ENCODE measurements at places on chromosomes 6 and 20.

- no peak for DNase-seq
Measured at GRCh38 chr6:157615420-157615769, 207.7 kb upstream of the SNX9 start.

DNA sequence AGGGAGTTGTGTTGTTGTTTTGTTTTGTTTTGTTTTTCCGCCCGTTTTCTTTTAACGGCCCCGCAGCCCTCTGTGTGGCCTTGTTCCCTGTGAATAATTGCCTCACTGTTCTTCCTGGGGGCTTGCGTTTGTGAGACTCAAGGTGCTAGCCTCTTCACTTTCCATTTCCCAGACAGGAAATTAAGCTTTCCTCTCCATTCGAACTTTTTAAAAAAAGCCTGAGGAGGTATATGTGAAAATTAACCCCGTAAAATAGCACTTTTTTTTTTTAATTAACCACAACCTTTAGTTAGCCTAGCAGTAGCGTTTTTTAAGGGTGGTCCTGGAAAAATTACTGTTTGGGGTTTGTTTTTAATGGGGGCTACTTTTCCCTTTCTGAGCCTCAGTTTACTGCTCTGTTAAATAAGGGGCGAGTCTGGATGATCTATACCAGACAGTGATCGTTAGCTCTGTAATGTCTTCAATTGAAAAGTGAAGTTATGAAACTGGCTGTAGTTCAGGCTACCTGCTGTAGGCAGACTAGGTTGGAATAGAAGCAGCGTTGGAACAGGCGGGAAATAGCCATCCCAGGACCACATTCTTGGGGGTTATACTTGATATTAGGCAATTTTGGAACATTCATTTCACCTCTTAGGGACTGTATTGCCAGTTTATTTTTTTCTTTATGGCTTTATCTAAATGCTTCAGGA is 1.7 kb downstream of the STX16 start:
- no peak for DNase-seq

- no peak for DNase-seq
Measured at GRCh38 chr6:19554356-19555225, 282.6 kb upstream of the ID4 start.

GRCh38 chr6:15305909-15306308 is 60.0 kb downstream of the JARID2 start:
- no peak for DNase-seq

- peak; percentile 68 for DNase-seq
Measured at GRCh38 chr6:159929819-159930218, 39.0 kb downstream of the MAS1 start.

GRCh38 chr6:35906499-35906846 is 14.4 kb downstream of the SRPK1 start:
- DNase-seq: no peak

GRCh38 chr6:13172291-13172690 is 156.0 kb downstream of the TBC1D7 start:
- no peak for DNase-seq

DNA sequence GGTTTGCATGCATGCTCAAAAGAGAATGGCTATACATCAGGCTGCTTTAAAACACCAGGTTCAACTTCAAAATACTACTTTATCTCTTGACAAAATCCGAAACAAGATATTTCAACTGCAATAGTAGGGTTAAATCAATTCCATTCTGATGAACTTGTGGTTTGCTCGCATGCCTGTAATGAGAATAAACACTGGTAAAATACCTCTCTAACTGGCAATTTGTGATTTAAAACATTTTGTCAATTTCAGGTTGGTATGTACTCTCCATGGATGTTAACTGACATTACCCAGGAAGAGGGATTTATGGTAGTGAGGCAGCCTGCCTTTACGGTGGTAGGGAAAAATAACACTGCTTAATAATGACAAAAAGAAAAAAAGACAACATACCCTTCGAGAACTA is 74.4 kb downstream of the MBOAT1 start:
- DNase-seq: no peak

GRCh38 chr6:43450699-43451131 is 4.6 kb downstream of the DLK2 start:
- no peak for DNase-seq

- DNase-seq: no peak
Measured at GRCh38 chr20:36092398-36093024, 62.0 kb upstream of the EPB41L1 start.

DNA sequence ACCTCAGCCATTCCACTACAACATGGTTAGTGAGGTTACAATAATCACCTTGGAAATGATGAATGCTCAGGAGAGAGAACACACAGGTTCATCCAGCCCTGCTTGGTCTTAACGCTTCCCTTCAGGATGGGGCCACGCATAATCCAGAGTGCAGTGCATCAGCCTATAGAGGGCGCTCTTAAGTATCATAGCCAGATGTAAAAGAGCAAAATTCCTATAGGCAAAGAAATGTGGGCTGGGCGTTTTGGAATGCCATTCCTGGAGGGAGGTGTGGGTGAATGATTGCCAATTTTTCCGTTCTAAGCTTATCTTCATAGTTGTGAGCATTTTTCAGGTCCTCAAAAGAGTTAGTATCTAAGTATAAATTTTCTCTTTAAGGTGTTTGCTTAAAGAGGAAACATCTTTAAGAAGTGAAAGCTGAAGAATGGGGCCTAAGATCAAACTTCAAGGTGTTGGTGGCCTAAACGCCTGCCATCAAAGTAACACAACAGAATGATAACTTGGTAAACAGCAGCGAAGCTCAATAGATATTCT is 1.8 kb downstream of the RIPOR2 start:
- peak; percentile 56 for DNase-seq

- no peak for DNase-seq
Measured at GRCh38 chr20:2626853-2627541, 25.4 kb upstream of the NOP56 start.

DNA sequence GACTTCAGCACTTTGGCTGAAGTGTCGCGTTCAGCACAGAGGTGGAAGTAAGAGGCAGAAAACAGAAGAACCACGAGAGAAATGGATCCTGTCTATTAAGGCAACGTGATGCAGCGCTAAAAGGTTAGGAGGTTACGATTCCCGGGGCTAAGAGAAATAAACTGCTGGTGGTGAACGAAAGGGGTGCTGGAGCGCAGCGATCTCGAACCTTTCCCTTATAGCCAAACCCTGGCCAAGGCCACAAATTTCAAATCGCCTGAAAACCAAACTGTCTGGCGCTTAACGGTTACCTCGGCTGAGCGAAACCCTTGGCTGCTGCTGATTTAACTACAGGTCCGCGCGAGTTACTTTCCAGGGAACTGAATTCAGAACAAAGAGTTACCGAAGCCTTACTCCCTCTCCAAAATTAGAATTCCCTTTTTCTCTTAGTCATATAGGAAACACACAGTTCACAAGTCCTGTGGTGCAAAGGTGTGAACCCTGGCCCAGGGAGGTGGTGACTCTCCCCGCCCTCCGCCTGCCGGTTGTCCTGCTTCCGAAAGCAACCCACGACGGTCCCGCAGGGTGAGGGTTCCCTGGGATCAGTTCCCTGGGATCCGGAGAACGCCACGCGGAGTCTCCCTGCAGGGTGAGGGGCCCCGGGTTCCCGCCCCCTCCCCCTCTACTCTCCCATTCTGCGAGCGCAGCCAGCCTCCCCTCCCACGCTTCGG is 1.3 kb upstream of the SLC35D3 start:
- peak; percentile 12 for DNase-seq

- DNase-seq: no peak
Measured at GRCh38 chr20:7031222-7031621, 263.7 kb downstream of the BMP2 start.

DNA sequence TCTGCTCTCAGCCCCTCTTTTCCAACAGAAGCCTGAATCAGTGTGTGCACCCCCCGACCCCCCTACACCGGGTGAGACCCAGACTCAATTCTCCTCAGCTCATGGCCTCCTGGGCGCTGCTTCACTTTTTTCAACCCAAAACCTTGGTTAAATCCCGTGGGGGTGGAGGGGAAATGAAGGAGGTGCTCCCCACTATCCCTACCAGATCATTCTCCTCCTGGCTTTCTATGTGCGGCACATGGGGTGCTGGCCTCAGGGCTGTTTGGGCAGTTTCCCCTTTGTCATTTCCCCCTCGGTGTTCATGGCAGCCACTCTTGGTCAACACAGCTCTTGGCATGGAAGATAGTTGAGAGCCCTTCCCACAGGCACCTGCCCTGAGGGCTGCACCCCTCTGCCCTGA is 4.6 kb downstream of the CST4 start:
- no peak for DNase-seq

DNA sequence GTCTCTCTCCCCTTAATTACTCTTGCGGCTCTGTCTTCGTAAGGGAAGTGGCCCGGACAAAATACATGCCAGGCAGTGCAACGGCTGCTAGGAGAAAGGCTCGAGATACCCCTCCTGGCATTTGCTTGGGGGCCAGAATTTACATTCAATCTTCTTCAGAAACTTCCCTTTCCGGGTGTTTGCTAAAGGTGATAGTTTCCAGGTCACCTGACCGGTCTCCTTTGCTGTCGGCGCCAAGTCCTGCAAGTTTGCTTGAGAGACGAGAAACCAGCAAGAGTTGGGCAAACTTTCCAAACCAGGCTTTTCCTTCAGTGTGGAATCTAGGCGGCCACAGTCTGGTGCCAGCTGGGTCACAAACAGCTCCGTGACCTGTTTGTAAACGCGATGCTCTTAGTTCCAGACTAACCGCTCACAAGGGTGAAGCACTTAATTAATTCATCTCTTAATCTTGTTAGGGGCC is 563 bp upstream of the SRSF3 start:
- DNase-seq: peak; percentile 51

- no peak for DNase-seq
Measured at GRCh38 chr6:38158762-38159350, 339.3 kb downstream of the ZFAND3 start.

DNA sequence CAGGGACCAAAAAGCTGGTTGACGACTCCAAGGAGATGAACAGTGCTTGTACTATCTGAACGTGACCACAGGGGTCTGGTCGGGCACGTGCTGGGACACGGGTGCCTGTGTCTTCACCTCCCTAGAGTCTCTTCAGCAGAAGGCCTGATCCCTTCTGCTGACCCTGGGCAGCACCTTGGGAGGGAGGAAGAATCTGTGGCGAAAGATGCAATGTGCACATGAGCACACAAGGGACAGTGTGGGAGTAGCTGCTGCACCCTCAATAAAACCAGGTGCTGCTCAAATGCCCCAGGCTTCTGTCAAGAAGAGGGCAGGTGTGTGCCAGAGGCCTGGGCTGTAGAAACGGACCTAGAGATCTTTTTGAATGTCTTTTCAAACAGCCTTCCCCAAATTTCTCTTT is 130.6 kb upstream of the THBS2 start:
- DNase-seq: no peak

DNA sequence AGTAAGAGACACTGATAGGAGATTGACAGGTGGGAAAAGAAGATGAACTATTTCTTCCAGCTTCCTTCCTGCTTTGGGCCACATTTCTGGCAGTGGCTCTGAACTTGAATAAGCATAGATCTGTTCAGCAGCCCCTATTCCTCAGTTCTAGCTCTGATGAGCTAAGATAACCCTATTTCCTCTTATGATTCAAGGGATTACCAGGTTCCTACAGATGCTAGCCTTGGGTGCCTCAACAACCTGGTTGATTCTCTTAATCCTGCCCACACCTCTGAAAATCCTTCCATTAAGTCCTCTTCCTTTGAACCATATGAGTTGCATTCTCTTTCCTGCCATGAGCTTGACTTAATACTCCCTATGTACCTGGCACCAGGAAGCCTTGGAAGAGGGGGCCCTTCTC is 49.8 kb upstream of the MOCS1 start:
- DNase-seq: no peak

GRCh38 chr6:25250878-25251277 is 28.3 kb upstream of the CARMIL1 start:
- DNase-seq: peak; percentile 9

- DNase-seq: peak; percentile 17
Measured at GRCh38 chr20:45111799-45112471, 3.0 kb downstream of the WFDC5 start.

DNA sequence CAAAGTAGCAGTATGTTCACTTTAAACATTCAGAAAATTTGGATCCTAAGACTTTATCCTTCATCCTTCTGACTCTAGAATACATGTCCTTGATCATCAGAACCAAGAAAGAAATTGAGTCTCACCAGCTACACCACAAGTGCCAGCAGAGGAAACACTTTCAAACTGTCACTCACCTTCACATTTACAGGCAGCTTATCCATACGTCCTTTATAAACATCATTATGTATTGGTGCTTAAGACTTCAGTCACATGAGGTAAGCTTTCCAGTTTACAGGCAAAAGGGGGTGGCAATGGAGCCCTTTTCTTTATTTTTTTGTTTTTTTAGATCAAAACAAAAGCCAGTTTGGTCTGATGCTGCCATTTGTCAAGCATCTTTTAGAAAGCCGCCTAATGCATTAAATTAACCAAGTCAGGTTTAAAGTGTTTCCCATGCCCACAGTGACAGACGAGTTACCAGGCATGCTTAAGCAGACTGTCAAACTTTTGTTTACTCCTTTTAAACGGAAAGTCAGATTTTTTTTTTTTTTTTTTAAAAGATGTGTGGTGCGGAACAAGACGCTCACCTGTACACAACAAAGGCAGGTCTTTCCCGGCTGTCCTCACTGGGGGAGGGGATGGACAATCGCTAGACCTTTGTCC is 952 bp upstream of the BRPF3 start:
- no peak for DNase-seq

GRCh38 chr6:163392533-163392932 is 22.0 kb upstream of the QKI start:
- DNase-seq: no peak

- no peak for DNase-seq
Measured at GRCh38 chr6:71033171-71033570, 76.3 kb upstream of the B3GAT2 start.

DNA sequence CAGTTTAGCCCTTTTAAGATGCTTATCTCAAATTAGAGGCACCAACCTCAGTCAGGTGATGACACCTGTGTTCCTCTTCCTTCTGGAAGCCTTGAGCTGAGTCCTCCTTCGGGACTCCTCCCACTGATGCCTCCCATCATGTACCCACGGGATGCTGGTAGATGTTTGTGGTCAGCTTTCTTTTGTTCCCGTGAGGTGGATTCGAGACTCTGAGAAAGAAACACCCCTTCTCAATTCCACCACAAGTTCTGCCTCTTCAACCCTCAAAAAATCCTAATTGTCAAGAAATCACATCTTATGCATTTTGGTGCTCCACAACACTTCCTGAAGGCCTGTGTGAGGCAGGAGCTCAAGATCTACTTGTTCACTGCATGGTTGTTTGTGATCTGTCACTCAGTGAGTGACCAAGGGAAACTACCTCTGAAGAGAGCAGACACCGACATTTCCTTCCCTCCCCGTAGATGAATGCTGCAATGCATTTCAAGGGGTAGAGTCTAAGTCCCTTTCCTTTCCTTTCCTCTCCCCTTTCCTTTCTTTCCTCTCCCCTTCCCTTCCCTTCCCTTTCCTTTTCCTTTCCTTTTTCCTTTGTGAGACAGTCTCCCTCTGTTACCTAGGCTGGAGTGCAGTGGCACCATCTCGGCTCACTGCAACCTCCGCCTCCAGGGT is 50.5 kb downstream of the PCNA start:
- DNase-seq: no peak

Data from stimulated activated CD4-positive, alpha-beta T cell treated with anti-CD3 and anti-CD28 coated beads, Interleukin-4, amount 100 ng/mL, for 24 hours (primary cell).